ENCODE measurements at places on chromosomes 16 and 17. TPM values are rescaled to one million over a fixed set of nuclear protein-coding genes. Genes with fewer than 3 reads are reported as not detected.

GRCh38 chr17:79859676-79860615 is 20.7 kb upstream of the CBX4 start:
- no peak for DNase-seq

DNA sequence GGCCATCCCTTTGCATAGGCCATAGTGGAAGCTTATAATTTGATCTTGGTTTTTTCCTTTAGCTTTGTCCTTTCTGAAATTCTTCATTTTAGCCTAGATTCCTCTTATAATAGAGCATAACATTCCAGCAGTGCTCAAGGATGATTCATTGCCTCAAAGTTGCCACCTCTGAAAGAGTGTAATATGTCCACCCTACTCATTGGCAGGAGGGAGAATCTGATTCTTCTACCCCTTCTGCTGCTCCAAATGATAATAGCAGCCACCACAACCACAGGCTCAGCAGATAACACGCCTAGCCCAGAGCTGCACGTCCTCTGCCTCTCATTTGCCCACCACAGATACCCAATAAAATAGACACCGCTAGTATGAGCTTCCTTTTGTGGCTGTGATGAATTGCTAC is 337.4 kb upstream of the HSBP1 start:
- no peak for DNase-seq

DNA sequence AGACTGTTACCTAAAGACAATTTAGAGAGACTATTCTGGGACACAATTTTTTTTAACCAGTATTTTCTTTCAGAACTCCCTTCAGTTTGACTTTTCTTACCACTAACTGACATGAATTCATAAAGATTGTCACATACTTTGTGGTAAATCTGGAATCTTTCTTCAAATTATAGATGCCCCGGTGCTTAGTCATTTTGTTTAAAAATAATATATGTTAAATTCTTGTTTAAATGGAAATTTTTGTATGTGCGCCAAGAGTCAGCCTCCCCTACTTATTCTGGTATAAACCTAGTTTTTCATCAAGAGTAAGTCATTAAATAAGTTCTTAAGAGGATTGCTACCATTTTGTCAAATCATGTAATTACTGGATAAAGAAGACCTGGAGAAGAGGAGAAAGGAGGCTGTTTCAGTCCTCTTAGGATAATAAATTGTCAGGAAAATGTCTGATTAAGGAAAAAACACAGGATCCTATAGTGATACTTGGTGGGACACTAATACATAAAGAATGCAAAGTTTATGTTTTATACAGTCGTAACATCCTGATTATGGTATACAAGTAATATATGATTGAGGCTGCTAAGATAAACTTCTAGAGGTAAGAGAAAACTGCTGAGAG is 424.4 kb downstream of the PMP22 start:
- no peak for DNase-seq

DNA sequence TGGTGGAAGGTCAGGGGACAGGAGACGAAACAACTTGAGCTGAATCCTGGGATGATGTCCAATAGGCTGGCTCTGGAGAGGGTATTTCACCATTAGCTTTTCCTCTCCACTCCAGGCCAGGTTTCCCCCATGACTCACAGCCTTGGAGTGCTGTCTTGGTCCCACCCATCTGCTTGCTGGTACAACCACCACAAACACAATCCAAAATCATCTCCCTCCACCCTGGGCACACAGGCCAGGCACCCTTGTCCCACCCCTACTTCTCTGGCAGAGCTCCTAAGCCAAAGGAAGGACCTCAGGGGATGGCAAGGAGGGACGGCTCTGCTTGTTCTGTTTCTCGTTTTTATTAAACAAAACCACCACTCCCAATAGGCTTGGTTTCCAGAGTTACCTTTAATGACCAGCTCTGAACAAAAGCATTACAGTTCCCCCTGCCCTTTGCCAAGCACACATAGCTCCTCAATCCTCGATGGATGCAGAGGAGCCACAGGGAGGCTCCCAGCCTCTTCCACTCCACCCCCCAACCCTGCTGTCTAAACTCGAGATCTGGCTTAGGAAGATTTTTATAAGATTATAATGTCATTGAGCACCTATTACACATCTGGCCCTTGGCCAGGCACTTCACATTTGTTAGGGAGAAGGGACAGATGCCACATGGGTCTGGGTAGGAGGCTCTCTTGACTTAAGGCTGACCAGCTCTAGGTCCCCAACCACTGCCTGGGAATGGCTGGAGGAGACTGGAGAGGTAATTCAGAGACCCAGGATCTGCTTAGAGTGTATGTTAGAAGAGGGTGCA is 13.3 kb downstream of the CAVIN1 start:
- DNase-seq = no peak

GRCh38 chr17:76274112-76274956 is 9.2 kb downstream of the UBALD2 start:
- peak; percentile 26 for DNase-seq

GRCh38 chr16:69382421-69382820 is 3.4 kb downstream of the TERF2 start:
- no peak for DNase-seq

GRCh38 chr17:27624539-27624938 is 6.4 kb upstream of the LGALS9 start:
- no peak for DNase-seq

DNA sequence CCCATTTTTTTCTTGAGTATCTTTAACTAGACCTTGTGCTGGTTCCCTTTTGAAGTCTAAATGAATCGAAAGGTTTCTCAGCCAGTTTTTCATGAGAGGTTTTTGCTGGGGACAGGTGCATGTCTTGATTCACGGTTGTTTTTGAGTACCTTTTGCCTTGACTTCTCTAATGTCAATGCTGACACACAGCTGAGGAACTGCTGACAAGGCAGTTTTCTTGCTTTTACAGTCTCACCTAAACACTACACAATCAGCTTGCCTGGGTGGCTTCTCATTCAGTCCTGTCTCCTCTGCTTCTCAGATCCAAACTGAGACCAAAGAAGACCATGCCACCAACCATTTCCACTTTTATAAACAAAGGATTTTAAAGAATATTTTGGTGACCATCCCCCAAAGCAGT is 7.1 kb downstream of the OR3A3 start:
- DNase-seq = no peak

- DNase-seq = no peak
Observed at GRCh38 chr17:28983286-28984230, 22.3 kb downstream of the SEZ6 start.

DNA sequence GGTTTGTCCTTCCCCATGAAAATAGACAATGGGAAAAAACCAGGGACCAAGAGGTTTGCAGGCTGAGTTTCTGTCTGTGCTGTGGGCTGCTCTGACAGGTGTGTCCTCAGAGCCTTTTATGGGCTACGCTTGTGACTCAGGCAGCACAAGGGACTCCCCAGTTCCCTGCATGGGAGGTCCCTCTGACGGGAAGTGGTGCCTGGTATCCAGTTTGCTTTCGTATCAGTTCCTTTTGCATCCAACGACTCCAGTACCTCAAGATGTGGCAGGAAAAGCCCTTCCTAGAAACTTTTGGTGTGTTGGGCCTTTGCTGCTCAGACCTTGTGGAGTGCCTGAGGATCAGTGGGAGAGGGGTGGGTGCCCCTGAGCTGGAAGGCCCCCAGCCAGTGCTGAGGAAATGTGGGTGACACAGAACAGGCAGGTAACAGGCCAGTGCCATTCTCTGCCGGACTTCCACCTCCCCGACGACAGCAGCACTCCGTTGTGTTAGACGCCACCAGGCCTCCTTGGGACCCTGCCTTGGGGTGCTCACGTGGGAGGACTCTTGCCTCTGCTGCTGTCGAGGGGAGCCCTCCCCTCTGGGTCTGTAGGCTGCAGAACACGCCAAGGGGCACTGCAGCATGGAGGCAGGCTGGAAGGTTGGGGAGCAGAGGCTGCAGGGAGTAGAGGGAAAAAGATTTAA is 38.4 kb upstream of the IRF8 start:
- DNase-seq = no peak

DNA sequence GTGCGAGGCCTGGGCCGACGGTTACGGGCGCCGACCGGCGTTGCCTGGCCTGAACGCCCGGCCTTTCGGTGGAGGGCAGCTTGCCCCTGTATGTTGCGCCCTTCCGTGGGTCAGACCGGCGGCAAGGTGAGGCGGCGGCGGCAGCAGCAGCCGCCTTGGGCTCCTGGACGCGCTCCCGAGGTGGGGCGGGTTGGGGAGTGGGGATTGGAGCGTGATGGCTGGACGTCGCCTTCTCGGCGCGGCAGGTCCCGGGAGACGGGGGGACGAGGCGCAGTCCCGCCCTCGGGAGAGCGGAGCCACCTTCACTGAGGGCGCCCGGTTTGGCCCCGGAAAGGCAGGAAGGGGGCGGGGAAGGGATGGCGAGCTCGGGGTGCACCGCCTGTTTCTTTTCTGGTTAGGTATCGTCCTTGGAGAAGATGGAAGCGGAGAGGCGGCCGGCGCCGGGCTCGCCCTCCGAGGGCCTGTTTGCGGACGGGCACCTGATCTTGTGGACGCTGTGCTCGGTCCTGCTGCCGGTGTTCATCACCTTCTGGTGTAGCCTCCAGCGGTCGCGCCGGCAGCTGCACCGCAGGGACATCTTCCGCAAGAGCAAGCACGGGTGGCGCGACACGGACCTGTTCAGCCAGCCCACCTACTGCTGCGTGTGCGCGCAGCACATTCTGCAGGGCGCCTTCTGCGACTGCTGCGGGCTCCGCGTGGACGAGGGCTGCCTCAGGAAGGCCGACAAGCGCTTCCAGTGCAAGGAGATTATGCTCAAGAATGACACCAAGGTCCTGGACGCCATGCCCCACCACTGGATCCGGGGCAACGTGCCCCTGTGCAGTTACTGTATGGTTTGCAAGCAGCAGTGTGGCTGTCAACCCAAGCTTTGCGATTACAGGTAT is 671 bp downstream of the DGKE start:
- DNase-seq = peak; percentile 76

DNA sequence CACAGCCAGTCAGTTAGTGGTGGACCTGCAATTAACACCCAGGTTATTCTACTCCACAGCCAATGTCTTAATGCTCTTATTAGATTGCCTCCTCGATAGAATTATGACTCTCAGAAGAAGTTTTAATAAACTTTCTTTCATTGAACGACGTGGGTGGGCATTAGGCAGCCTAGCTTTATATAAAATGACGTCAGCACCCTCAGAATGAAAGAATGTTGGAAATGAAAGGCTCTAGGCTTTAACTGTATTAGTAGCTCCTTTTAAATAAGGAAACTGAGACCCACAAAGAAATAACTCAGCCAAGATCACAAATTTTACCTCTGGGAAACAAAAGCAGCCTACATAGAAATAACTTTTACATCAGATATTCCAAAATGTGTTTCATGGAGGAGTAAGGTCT is 91.3 kb upstream of the CLEC3A start:
- no peak for DNase-seq

- no peak for DNase-seq
Observed at GRCh38 chr17:30326809-30327208, 7.0 kb downstream of the TMIGD1 start.

MYH13 gene
- total RNA-seq = not detected

MED31 gene
- 26.0 TPM for total RNA-seq

TPSB2 gene
- not detected for total RNA-seq

EVPLL gene
- not detected for total RNA-seq

ZFPM1 gene
- total RNA-seq = 15.4 TPM

BTBD17 gene
- not detected for total RNA-seq

ZG16B gene
- total RNA-seq = 9.8 TPM

RAB37 gene
- 56.1 TPM for total RNA-seq
